ENCODE measurements at places on chromosomes 7 and 10.

GRCh38 chr10:9061871-9062270 lies 1007.4 kb downstream of the GATA3 start:
- DNase-seq, result no peak

- no peak for DNase-seq
These were observed 6.9 kb upstream of the ZNF316 start for GRCh38 chr7:6630007-6630849.

- no peak for DNase-seq
These were observed 1189.6 kb downstream of the SORCS1 start for GRCh38 chr10:105974803-105975456.

DNA sequence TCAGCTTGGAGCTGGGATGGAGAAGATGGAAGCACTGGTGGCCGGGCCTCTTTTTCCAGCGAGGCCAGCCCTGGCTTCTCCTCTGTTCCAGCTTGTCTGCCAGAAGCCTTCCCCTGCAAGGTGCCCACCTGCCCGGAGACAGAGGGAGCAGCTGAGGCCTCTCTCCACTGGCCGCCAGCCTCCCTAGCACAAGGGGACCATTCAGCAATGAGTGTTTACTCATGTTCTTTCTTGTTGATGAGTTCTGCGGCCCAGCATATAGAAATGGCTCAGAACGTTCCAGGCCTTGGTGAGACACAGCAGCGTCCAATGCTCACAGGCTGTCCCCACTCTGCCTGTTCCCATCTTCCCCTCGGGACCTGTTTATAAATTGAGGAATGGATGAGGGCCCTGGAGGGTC lies 47.3 kb downstream of the CHST3 start:
- DNase-seq, result no peak

GRCh38 chr10:78512205-78512550 lies 478.5 kb downstream of the RPS24 start:
- DNase-seq, result no peak

GRCh38 chr7:17380736-17381662 lies 82.5 kb downstream of the AHR start:
- DNase-seq, result no peak

DNA sequence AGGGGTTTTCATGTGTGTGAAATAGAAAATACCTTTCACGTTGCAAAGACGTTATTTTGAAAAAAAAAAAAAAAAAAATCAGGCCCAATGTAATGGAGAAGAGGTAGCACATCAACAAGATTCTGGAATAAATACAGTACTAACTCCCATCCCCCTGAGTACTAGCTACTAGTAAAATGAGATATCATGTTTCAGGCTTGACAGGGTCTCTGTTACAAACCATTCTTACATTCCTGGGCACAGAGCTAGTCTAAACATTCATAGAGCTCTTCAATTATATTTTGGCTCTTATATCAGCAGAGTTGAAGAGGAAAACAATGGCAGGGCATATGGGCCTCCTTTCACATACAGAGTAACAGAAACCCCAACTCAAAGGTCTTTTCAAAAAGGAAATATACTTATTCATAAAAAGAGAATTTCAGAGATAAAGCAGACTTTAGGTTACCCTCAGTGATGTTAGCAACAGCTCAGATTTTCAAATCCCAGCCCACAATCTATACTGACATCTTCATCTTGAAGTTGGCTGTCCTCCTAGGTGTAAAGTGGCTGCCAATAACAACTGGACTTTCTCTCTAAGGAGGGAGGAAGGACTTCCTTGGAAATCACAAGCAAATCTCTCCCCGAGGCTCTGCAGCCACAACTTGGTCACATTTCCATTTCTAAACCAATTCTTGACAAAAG lies 18.6 kb downstream of the C7orf33 start:
- DNase-seq, result no peak

- no peak for DNase-seq
These were observed 72.8 kb downstream of the CARD11 start for GRCh38 chr7:2970861-2971260.

GRCh38 chr10:35428521-35428920 lies 92.2 kb downstream of the CCNY start:
- no peak for DNase-seq

GRCh38 chr7:64885520-64886240 lies 17.4 kb upstream of the ZNF273 start:
- DNase-seq, result no peak

- no peak for DNase-seq
These were observed 99.9 kb downstream of the PRKAG2 start for GRCh38 chr7:151776876-151777494.

GRCh38 chr10:76962851-76963250 lies 674.8 kb downstream of the KCNMA1 start:
- no peak for DNase-seq

DNA sequence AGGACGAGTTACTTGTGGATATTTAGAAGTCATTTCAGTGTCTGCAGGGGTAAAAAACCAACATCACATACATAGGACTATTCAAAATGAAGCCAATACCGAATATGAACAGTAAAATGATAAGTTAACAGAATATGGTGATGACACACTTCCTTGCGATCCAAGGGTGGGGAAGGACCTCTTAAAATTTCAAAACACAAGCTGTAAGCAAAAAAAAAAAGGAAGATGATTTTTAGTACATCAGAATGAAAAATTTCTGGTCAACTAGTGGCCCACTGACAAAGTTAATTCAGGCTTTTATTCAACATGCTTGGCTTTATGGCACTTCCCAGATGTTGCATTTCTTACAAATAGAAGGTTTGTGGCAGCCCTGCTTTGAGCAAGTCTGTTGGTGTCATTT lies 19.0 kb upstream of the GALNTL5 start:
- no peak for DNase-seq

- DNase-seq, result no peak
These were observed 41.4 kb downstream of the TOMM7 start for GRCh38 chr7:22781230-22781711.

- no peak for DNase-seq
These were observed 42.1 kb upstream of the IKZF1 start for GRCh38 chr7:50262446-50262845.

GRCh38 chr10:69825604-69826003 lies 23.9 kb downstream of the COL13A1 start:
- no peak for DNase-seq

DNA sequence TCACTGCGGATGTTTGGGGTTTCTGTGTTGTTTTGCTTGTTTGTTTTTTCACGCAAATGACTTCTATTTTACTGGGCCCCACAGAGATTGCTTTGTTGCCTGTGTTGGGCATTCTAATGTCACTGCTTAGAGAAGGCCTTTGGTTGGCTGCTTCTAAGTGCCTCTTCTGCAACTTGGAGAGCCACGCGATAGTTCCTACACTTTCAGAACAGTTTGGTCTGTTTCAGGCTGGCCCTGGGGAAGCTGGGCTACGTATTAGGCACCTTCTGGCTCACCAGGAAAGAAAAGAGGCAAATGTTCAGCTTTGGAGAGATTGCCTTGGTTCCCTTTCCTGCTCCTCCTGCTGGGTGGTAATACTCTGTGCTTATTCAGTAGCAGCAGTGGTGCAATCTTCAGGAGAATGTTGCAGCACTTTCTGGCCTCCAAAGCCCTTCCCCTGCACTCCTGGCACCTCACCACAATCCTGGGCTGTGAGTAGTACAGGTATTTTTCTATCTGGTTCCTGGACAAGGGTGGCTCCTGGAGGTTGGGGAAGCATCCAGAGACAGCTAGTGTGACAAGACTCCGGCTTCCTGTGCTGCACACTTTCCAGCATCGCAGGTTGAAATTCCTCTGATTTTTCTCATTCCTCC lies 1.2 kb downstream of the ANTXRL start:
- DNase-seq, result no peak

DNA sequence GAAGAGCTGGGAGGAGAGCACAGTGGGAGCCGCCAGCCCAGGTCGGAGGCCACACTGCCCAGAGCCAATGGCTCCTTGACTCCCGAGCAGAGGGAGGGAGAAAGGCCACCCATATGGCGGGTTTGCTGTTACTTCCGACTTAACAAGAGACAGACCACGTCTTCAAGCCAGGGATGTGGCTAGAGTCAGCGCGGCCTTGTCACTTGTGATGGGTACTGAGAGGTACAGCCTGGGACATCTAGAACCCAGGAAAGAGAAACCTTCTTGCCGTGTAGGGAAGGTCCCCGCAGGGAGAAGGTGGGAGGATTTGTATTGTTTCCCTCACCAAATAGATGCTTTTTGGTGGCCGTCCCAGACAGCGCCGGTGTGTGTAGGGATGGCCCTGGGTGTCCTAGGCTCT lies 127.6 kb downstream of the PAXIP1 start:
- DNase-seq, result no peak

DNA sequence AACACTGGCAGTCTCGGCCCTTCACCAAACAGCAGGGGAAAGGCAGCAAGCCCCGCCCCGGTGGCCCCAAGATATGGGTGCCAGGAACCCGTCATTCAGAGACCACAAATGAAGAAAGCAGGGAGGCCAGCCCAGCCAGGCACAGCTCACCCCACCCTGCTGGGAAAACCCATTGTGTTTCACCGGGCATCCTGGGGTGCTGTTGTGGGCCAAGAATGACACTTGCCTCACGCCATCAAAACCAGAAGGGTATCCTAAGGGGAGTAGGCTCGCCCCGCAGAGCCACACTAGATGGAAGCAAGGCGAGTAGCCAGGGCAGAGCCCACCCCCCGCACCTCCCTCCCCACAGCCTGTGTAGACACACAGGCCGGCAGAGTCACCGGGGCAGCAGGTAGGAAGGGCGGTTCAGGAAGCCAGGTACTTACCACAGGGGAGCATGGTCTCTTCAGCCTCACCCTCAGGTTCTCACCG lies 72.5 kb upstream of the KCNMA1 start:
- DNase-seq, result no peak

- DNase-seq, result no peak
These were observed 239.0 kb downstream of the PHTF2 start for GRCh38 chr7:78037603-78038002.

GRCh38 chr7:67661-68395 lies 124.5 kb upstream of the FAM20C start:
- no peak for DNase-seq

DNA sequence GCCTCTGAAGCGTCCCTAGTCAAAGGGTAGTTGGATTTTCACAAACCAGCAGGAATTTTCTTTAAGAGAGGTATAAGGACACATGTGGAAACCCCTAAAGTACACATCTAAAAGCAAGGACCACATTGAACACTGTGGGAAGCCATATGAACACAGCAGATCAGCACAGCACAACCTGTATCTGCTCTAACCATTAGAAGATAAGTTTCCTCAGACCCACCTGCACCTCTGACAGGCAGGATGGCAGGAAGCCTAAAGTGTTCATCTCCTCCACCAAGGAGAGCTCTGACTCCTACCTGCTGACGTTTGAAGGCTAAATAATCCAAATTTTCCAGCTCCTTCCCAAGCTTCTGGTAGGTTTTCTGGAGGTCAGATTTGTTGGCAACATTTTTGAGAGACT lies 174.4 kb downstream of the CTNNA3 start:
- no peak for DNase-seq

Measured in T follicular helper cell (primary cell).